Sciatic nerve (tissue), 2 donors: ENCODE measurements at places on chromosomes 7 and 10.

- DNase-seq, result peak; percentile 38
Observed at GRCh38 chr10:132708936-132709335, 77.0 kb downstream of the NKX6-2 start.

GRCh38 chr10:120607710-120608703 lies 151.0 kb downstream of the PLPP4 start:
- DNase-seq, result no peak

GRCh38 chr7:93147363-93147762 lies 822 bp downstream of the SAMD9L start:
- peak; percentile 48 for DNase-seq

DNA sequence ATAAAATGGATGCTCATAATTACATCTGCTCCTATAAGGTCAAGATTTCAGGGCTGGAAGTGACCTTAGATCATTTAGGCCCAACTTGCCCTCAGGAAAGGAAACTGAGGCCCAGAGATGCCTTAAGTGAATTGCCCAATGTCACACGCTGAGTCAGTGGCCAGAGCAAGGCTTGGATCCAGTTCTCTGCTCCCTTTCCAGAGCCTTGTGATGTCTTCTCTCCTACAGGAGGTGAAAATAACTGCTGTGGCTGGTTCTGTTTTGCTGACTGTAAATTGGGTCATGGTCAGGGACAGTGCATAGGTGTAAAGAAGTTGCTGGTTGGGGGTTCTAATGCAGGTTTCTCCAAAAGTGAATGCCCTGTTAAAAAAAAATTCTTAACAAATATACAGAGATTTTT lies 91.3 kb downstream of the TCF7L2 start:
- DNase-seq, result no peak

GRCh38 chr7:88301924-88302323 lies 4.8 kb downstream of the STEAP4 start:
- no peak for DNase-seq

- DNase-seq, result no peak
Observed at GRCh38 chr7:347001-347590, 57.1 kb downstream of the FOXL3 start.

GRCh38 chr10:28434063-28434462 lies 98.9 kb upstream of the WAC start:
- DNase-seq, result no peak

DNA sequence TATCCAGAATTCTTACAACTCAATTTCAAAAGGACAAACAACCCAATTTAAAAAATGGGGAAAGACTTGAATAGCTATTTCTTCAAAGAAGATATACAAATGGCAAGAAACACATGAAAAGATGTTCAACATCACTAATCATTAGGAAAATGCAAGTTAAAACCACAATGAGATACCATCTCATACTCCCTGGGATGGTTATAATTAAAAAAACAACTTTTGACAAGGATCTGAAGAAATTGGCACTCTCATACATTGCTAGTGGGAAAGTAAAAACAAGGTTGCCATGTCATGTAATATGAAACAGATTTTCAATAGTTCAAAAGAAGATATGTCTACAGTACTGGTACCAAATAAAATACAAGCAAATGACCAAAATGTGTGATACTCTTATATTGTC lies 9.0 kb downstream of the OAT start:
- no peak for DNase-seq

GRCh38 chr7:24702755-24703154 lies 54.5 kb downstream of the GSDME start:
- DNase-seq, result no peak

GRCh38 chr7:76338298-76339084 lies 20.3 kb downstream of the YWHAG start:
- no peak for DNase-seq

- no peak for DNase-seq
Observed at GRCh38 chr7:4692055-4692454, 10.0 kb downstream of the FOXK1 start.

- no peak for DNase-seq
Observed at GRCh38 chr7:139300390-139300789, 40.7 kb upstream of the FMC1 start.

DNA sequence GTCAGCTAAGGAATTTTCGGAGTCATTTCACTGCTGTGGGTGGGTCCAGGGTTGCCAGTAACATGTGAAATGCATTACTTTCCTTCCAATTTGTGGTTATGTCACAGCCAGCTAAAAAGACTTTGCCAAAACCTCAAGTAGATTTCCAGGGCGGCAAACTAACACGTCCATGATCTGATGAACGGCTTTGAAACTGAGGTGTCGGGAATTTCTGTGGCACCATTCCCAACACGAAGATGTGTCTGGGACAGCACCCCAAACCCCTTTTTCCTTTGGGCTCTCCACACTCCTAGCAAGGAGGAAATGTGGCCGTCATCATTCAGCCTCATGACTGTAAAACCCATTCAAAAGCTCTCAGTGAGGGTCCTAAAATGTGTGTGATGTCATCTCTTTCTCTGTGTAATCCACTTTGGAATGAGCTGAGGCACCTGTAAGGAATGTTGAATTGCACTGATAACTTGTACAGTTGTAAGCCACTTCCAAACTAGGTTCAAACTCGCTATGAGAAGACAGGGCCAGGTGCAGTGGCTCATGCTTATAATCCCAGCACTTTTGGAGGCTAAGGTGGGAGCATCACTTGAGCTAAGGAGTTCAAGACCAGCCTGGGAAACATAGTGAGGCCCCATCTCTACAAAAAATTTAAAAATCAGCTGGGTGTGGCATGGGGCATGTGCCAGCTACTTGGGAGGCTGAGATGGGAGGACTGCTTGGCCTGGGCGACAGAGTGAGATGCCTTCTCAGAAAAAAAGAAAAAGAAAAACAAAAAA lies 146.1 kb upstream of the FRMD4A start:
- no peak for DNase-seq

GRCh38 chr7:99156649-99157048 lies 12.7 kb upstream of the SMURF1 start:
- DNase-seq, result no peak

DNA sequence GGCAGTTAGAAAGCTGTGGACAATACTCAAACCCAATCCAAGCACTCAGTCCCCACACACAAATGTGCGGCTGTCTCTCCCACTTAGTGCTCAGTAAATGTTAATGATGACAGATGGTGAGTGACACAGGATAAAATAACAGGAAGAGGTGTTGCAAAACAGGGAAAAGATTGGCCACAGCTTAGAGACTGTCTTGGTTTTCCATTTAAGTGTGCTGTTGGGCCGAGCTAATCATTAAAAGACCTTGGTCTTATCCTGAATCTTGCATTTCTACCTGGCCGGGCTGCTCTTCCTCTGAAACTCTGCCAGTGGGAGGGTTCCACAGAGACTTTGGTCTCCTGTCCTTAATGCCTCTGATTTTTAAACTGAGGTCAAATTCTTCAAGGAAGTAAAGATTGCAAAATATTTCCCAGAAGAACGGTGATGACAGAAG lies 113.1 kb upstream of the RNF32 start:
- DNase-seq, result no peak

DNA sequence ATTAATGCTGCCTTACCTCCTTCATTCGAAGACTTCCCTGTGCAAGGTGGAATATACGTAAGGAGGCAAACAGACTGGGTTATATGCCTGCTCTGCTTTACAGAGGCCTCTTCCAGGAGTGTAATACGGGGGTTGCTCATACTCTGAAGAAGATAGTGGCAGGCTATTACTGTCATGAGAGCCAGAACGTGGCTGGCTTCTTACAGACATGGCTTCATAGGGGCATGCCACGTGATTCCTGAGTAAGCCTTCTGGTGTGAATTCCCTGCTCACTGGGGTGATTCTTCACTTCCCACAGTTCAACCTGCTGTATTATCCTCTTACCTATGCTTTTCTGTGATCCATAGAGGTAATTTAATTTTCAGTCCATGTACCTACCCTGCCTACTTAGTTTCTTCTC lies 141.8 kb downstream of the ST7 start:
- DNase-seq, result no peak

DNA sequence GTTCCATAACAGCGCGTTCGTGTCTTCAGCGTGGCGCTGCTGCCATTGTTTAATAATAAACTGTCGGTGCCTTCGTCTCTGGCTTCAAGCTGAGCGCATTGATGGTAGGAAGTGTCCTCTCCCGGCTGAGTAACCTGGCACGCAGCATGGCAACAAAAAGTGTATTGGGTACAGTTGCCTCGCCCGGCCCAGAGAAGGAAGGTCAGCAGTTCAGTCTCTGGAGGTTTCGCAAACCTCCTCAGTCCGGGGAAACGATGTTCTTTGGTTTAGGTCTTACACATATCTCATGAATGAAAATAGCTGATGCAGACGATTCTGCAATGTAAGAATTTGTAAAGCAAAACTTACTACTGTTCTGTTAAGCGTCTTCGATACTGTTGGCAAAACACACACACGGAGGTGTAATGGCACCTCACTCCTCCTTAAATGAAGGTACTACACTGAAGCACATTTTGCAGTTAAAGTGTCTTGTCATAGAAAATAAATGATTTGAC lies 739 bp upstream of the CCDC186 start:
- DNase-seq, result no peak

GRCh38 chr10:29210266-29210868 lies 78.5 kb upstream of the LYZL1 start:
- DNase-seq, result no peak

GRCh38 chr7:149728491-149729375 lies 44.7 kb downstream of the ZNF467 start:
- peak; percentile 40 for DNase-seq

- no peak for DNase-seq
Observed at GRCh38 chr10:30701451-30702173, 72.1 kb upstream of the LYZL2 start.

DNA sequence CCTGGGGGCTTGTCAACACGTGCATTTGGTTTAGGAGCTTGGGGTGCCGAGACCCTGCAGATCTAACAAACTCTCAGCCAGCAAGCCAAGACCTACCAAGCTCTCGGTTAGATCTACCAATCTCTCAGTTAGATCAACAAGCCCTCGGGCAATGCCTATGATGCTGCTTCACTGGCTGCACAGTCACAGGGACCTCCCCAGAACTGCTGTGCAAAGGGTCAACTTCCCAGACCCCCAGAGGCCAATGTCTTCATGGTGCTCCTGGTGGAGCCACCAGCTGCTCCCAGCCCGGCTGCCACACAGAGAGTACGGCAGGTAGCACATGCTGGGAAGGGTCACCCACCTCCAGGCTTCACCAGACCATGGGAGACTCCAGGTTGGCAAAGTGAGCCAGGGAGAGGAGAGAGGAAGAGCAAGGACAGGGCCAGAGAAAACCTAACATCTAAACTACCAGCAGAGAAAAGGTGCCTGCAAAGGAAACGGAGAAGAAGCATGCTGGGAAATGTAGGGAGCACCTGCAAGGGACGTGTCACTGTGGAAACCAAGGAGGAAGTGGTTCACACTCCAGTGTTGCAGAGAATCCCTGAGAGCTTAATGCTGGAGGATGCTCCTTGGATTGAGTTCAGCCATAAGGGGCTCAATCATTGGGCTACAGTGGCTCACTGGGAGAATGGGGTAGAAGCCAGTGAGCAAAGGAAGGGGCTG lies 51.5 kb upstream of the GDF10 start:
- no peak for DNase-seq

GRCh38 chr7:116859323-116859722 lies 3.1 kb upstream of the CAPZA2 start:
- DNase-seq, result no peak

DNA sequence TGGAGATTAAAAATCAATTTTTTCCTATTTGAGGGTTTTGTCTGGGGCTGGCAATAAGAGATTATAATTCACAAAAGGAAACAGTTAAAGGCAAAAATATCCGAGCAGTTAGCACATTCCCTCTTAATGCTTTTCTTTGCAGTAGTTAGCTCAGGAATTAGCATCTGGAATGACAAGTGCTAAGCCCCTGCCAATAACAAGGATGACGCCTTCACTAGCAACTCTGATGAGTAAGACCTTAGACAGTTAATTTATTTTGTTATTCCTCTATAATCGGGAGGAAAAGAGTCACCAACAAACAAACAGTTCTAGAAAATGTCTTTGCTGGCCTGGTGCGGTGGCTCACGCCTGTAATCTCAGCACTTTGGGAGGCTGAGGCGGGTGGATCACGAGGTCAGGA lies 151.3 kb downstream of the TRIL start:
- DNase-seq, result no peak

GRCh38 chr10:103888113-103888841 lies 29.7 kb downstream of the STN1 start:
- peak; percentile 72 for DNase-seq

GRCh38 chr7:15440482-15440881 lies 121.3 kb downstream of the AGMO start:
- DNase-seq, result no peak

- peak; percentile 49 for DNase-seq
Observed at GRCh38 chr10:129962031-129962871, 1.8 kb downstream of the EBF3 start.

DNA sequence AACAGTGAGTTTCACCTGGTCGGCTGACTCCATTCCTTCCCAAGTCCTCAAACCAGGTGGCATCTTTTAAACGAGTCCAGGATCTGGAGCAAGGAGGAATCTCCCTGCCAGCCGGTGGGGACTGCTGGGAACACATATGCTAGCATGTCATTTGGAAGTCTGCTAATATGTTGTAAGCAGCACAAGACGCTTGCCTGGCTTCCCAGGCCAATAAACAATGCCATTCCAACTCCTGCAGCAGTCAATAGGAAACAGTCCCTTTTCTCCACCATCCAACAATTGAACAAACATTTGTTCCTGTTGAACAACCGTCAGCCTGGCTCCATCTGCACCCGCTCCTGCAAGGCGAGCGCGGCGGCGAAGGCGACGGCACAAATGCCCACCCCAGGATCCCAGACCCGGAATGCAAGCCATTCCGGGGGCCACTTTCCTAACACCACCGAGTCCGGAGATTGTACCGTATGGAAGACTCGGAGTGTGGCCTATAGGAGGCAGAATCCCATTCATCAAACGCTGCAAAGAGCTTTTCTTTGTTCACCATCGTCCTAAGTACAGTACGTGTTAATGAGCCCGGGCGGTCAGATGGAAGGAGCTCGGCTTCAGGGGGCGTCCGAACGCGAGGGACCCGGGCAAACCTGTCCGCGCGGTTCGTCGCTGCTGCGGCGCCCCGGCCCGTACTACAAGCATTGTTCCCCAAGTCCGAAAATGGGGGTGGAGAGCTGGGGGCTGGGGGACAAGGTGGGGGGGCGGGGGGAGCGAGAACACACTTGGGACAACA lies 1.6 kb downstream of the FAM53B start:
- DNase-seq, result no peak

DNA sequence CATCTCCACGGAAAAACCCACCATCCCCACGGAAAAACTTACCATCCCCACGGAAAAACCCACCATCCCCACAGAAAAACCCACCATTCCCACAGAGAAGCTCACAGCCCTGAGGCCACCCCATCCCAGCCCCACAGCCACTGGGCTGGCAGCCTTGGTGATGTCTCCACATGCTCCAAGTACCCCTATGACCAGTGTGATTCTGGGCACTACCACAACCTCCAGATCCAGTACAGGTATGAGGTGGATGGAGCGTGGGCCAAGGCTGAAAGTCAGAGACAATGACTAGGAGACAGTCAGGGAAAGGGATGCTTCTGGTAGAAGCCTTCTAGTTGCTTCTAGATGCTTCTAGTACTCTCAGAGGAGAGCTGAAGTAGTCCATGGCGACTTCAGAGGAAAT lies 19.6 kb downstream of the ZAN start:
- no peak for DNase-seq

- DNase-seq, result no peak
Observed at GRCh38 chr7:85522070-85522469, 335.2 kb upstream of the SEMA3D start.

- DNase-seq, result no peak
Observed at GRCh38 chr10:18020523-18020922, 68.8 kb downstream of the SLC39A12 start.

GRCh38 chr7:101399759-101400158 lies 37.1 kb downstream of the COL26A1 start:
- DNase-seq, result no peak

GRCh38 chr10:23194966-23195845 lies 3.1 kb downstream of the PTF1A start:
- no peak for DNase-seq
